ENCODE measurements at places on chromosomes 5 and 9.

DNA sequence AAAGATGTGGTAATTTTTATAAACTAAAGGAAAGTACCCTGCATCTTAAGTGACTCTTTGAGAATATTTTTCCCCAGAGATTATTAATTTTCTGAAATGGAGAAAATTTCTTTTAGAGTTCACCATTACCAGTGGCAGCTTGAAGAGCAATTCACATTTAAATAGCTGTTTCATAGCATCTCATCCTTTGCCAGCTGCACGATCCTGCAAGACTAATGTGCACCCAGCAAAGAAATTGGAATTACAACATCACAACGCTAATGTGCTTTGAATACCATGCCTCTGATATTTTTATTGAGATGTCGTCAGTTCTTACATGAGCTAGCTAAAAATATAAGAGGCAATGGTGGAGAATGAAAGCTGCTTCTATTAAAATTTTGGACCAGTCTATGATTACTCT is 423.5 kb downstream of the TAF11L14 start:
- no peak for DNase-seq

DNA sequence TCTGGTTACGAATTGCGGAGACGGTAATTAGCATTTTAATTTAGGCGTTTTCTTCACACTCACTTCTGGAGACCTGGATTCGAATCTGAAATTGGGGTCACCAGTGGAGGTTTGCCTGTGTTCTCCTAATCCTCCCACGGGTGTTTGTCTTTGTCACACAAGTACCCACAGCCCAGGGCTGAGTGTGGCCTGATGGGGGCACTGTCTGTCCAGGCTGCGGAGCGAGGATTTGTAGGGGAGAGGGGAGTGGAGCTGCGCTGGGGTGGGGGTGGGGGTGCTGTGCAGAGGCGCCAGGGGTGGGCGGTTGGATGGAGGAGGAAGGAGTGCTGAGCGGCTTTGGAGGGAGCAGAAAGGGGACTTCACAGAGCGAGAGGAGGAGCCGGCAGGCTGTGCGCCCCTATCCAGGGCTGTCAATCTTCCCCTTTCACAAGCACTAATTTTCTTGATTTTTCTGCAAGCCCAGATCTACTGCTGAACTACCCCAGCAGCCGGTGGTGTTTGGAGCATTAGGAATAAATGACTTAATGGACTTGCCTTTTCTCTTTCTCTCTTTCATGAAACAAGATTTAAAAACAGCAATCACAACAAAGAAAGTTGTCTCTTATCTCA is 53.1 kb downstream of the TSPAN17 start:
- DNase-seq: no peak

DNA sequence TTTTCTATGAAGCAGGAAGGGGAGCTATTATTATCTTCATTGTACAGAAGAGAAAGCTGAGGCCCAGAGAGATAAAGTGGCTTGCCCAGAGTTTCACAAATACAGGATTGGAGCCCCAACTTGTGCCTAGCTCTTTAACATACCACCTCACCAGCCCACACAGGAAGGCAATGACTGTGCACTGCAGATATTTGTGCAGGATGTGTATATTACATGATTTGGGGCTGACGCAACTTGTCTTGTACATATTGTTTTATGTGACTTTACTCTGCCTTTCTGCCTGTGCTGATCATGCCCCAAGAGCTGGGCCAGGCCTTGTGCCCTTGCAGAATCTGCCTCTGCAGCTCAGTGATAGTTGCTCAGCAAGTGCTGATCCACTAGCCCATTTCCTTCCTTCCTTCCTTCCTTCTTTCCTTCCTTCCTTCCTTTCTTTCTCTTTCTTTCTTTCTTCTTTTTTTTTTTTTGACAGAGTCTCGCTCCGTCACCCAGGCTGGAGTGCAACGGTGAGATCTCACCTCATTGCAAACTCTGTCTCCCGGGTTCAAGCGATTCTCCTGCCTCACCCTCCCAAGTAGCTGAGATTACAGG is 106.6 kb upstream of the TBCA start:
- DNase-seq: no peak

DNA sequence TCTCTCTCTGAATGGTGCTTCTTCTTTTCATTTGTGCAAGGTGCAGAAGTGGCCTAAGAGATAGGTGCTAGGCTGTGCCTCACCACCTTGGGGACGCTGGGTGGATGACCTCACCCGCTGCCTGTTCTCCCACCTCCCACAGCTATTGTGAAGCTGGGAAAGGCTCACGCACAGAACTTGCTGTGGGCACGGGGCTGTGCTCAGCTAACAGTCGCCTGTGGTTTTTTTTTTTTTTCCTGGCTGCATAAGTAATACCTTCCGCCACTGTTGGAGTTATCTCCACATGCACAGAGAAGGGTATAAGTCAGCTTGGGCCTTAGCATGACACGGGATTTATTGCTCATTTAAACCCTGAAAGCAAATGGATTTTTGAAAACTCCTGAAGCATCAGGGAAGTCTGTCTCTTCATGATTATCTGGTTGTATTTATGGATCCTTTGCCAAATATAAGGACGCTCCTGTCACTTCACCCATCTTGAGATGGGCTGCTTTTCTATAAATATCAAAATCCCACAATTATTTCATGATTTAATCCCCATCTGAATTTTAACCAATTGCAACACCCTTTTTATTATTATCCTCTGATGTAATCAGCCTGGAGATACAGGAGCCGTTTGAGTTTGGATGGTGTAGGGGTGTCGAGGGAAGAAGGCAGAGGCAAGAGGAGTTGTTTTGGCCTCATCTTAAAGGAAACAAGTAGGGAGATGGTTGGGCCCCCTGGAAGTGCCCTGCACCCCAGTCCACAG is 9.0 kb downstream of the DBH start:
- DNase-seq: no peak
